Left colon (tissue), 2 donors: ENCODE measurements at places on chromosomes 3 and 15.

GRCh38 chr3:166444756-166445155 lies 607.5 kb upstream of the BCHE start:
- peak; percentile 7 for DNase-seq

- DNase-seq: no peak
Observed at GRCh38 chr3:27025718-27026117, 343.5 kb downstream of the NEK10 start.

DNA sequence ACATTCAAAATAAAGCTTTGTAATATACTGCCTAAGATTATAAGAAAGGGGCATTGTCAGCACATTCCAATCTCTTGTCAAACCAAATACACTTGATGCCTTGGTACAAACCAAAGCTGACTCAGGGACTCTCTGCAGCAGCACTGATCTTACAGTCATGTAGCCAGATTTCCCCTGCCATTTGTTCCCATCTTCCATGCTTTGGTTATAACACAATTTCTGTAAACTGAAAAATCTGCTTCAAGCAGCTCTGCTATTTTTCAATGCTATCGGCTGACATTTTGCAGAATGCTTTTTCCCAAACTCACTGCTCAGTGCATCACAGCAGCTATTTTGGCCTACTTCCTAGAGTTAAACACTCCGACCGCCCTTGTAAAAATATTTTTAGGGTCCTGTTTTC lies 18.2 kb downstream of the PLOD2 start:
- DNase-seq: no peak

DNA sequence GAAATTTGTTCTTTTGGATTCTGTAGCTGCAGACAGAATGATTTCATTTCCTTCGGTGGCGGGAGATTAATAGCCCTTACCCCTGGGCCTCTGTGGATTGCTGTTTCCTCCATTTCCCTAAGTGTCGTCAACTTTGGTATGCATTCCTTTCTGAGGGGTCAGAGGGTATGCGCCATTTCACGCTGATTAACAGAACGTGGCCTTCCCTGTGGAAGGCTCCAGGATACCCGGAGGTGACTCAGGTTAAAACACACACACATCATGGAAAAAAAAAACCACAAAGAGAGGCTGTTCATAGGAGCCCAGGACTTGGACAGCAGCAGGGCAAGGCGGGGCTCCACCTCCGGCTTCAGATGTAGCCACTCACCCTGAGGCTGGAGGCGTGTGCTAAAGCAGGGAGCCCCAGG lies 51.9 kb downstream of the EPHB1 start:
- no peak for DNase-seq

- no peak for DNase-seq
Observed at GRCh38 chr3:9101286-9101685, 138.0 kb upstream of the RAD18 start.

- no peak for DNase-seq
Observed at GRCh38 chr3:107063351-107063750, 313.9 kb upstream of the CCDC54 start.

DNA sequence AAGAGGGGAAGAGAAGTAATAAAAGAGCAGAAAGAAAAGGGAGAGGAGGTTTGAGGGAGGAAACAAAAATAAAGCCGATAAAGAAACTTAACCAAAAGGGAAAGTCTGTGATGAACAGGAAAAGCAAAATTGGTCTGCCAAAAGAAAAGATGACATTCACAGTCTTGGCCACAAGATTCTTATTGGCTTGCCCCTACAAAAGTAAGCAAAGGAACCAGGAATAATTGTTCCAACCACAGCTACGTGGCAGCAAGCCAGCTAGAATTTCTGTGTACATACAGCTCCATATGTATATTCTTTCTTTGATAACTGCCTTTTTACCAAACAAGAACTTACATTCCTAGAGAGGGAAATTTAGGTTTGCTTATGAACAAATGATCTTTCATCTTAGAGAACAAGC lies 79.6 kb downstream of the MLH1 start:
- peak; percentile 67 for DNase-seq
